ENCODE measurements at places on chromosomes 3 and 15.

GRCh38 chr3:120093119-120093910, 932 bp downstream of the GSK3B start:
- peak; percentile 36 for DNase-seq

GRCh38 chr3:126893651-126894050, 89.3 kb upstream of the PLXNA1 start:
- no peak for DNase-seq

DNA sequence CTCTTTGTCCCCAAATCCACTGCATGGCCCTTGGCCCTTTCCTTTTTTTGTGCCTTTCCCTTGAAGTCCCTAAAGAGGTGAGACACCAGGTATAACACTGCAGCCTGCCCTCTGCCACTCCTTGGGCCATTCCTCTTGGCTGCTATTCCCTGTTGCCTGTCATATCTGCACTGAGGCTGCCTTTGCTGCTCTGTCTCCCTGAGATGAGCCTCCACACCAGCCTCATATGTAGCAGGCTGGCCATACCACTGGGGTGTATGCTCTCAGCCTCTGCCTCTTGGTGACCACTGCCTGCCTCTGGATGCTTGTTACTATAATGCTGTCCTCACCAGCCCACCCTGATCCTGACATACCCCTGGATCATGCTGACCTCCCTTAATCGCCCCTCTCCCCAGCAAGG, 252.0 kb downstream of the CLSTN2 start:
- DNase-seq: no peak

GRCh38 chr3:15405448-15406050, 21.8 kb downstream of the METTL6 start:
- peak; percentile 45 for DNase-seq

DNA sequence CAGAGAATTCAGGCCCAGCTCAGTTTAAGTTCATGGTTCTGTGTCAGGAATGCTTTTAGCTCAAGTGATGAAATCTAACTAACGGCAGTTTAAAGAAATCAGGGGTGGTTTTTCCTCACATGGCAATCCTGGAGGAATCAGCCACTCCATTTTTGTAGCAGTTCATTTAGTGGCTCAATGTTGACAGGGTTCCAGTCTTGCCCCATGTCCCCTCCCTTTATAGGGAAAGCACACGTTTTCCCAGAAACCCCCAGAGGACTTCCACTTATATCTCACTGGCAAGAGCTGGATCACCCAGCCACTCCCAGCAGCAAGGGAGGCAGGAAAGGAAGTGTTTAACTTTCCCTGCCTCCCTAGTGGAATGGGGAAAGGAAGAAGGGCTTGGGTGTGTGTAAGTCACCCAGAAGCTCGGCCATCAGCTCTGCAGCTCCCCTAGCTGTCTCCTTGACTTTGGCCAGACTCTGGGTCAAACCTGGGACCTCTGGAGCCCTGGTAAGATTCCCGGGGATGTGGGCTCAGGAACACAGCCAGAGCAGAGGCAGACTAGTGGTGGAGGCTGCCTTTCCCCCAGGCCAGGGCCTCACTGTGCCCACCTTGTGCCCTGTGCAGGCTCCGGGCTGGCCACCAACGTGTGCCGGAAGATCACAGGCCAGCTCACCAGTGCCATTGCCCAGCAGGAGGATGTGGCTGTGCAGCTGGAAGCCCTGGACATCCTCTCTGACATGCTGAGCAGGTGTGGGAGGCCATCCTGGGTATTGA, 11.3 kb downstream of the CAND2 start:
- DNase-seq: no peak

DNA sequence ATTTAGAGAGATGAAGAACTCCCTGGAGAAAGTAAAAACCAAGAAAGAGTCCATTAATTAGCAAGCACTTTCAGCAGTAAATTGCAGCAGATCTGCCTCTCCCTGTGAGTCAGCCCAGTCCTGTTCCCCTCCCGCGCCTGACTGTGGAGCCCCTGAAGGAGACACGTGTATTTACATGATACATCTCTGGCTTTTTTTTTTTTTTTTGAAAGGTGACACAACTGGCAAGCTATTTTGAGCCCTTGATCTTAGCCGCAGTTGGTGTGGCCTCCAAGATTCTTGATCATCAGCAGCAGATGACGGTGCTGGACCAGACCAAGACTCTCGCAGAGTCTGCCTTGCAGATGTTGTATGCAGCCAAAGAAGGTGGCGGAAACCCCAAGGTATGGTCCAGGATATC, 271.8 kb upstream of the TPM1 start:
- no peak for DNase-seq

GRCh38 chr3:151925876-151926275, 52.4 kb downstream of the SUCNR1 start:
- DNase-seq: no peak

DNA sequence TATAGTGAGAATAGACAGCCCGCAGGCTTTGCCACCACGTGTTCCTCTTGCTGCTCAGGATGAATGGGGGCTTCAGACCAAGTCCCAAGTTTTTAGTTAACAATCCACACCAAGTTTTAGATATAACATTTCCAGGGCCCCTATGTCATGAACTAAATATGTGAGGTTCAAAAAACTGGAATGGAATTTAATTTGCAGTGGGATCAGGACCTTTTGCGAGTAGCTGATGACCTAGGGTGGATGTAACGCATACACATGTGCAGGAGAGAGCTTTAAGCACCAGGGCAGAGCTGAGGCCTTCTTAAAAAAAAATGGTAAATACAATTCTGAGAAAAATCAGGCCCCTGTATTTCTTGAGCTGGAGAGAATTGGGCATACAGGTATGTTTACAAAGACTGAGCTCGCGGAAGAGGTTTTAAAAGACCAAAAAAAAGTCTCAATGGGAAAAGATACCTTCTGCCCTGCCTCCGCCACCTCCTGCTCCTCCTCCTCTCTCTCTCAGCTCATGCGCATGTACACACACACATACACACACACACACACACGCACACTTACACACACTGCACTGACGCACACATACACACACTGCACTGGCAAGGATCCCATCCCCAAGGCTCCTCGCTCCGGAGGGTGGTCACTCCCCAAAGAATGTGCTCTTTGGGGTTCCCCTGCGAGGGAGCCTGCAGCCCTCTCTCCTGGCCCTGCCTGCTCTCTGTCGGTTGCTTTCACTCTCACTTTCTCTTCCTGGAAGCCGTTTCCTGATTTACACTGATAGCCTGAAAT, 48.2 kb upstream of the IGF1R start:
- DNase-seq: peak; percentile 54

GRCh38 chr3:16335772-16336645, 71.0 kb downstream of the OXNAD1 start:
- no peak for DNase-seq

GRCh38 chr15:49031804-49032203, 14.4 kb downstream of the SECISBP2L start:
- DNase-seq: no peak

GRCh38 chr15:40058476-40059140, 19.6 kb upstream of the SRP14 start:
- no peak for DNase-seq

DNA sequence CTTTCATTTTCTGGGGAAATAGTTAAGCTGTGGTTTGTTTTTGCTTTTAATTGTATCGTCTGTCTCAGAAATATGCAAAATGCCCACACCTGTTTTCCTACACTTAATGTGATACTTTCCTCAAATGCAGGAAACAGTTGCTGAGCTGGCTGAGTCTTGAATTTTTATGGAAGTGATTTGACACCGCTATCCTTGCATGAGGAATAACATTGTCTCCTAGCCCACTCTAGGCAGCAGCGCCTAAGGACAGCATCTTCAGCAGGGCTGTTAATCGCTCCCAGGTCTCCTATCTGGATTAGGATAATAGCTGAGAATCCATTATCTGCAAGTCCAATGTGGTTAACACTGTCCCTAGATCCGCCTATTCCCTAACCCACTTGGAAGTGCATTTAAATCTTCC, 132.6 kb upstream of the NR2E3 start:
- DNase-seq: no peak

GRCh38 chr3:10157031-10157430, 7.7 kb upstream of the IRAK2 start:
- no peak for DNase-seq

GRCh38 chr15:44194323-44195150, 534 bp downstream of the FRMD5 start:
- DNase-seq: no peak

- DNase-seq: no peak
These were observed 20.2 kb downstream of the HDAC11 start for GRCh38 chr3:13500133-13500885.

DNA sequence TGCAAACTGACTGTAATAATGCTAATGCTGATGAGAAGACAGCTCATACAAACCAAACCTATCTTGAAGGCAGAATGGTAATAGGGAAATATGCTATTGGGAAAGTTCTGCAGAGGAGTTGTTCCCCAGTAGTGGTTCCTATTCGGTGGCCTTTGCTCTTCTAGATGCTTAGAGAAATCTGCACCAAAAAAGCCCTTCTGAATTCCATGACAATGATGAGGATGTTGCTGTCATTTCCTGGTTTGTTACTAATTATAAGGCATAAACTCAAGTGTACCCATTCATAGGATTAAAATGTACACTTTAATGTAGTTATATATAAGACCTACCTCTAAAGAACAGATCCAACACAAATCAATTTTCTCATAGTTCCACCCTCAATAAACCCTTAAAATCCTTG, 30.1 kb downstream of the TOMM70 start:
- DNase-seq: no peak

- DNase-seq: no peak
These were observed 9.0 kb upstream of the UACA start for GRCh38 chr15:70772402-70772801.

GRCh38 chr3:36397841-36398240, 17.5 kb downstream of the STAC start:
- DNase-seq: no peak

DNA sequence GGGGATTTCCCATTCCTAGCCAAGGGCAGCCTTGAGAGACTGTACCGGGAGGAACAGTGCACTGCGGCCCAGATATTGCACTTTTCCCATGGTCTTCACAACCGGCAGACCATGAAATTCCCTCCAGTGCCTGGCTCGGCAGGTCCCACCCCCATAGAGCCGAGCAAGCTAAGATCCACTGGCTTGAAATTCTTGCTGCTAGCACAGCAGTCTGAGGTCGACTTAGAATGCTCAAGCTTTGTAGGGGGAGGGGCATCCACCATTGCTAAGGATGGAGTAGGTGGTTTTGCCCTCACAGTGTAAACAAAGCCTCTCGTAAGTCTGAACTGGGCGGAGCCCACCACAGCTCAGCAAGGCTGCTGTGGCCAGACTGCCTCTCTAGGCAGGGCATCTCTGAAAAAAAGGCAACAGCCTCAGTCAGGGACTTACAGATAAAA, 156.3 kb downstream of the FRMD5 start:
- DNase-seq: no peak

Measured in DND-41 (cell line).